IPS-NIHi11 (cell line): ENCODE measurements at places on chromosomes 12 and 14.

DNA sequence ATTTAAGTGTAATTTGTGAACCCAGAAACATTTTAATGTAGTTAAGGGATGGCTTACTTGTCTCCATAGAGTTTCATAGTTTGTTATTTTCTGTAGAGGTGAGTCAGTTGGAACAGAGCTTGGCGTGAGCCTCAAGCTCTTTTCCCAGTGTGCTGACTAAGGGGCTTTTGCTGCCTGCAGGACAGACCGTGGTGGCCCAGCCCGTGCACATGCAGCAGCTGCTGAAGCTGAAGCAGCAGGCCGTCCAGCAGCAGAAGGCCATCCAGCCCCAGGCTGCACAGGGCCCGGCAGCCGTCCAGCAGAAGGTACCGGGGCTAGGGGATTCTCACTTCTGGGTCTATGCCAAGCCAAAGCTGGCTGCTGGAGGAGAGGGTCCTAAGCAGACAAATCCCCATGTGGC lies 76.9 kb downstream of the DDX51 start:
- no peak for DNase-seq

- no peak for DNase-seq
Measured at GRCh38 chr14:58812050-58812910, 174.5 kb downstream of the DACT1 start.

DNA sequence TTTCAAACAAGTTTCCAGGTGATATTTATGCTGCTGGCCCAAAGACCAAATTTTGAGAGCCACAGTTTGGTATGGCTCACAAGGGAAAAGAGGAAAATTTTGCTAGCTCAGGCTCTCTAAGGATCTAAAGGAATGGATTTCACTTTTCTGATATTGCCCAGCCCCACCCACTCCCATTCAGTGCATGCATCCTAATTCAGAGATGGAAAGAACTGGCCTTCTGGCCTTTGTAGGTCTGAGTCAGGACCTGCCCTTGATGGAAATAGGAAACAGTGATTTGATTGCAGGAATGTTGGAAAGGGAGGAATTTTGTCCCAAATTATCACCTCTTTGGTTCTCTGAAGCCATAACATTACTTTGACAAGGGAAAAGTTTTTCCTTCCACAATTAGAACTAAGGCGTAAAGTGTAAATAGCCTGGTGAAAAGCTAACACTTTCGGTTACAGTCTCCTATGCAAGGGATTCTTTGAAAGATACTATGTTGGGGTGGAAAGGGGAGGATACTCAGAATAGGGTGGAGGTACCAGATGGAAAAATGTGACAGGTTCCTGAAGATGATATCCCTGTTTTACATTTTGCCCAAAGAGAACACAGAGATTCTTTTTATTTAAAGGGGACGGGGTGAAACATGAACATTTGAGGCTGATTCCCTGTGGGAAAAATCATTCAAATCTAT lies 11.1 kb downstream of the ZNF641 start:
- DNase-seq: no peak

- no peak for DNase-seq
Measured at GRCh38 chr12:1425396-1425729, 169.0 kb downstream of the FBXL14 start.
